ENCODE measurements at places on chromosomes 13 and 19.

DNA sequence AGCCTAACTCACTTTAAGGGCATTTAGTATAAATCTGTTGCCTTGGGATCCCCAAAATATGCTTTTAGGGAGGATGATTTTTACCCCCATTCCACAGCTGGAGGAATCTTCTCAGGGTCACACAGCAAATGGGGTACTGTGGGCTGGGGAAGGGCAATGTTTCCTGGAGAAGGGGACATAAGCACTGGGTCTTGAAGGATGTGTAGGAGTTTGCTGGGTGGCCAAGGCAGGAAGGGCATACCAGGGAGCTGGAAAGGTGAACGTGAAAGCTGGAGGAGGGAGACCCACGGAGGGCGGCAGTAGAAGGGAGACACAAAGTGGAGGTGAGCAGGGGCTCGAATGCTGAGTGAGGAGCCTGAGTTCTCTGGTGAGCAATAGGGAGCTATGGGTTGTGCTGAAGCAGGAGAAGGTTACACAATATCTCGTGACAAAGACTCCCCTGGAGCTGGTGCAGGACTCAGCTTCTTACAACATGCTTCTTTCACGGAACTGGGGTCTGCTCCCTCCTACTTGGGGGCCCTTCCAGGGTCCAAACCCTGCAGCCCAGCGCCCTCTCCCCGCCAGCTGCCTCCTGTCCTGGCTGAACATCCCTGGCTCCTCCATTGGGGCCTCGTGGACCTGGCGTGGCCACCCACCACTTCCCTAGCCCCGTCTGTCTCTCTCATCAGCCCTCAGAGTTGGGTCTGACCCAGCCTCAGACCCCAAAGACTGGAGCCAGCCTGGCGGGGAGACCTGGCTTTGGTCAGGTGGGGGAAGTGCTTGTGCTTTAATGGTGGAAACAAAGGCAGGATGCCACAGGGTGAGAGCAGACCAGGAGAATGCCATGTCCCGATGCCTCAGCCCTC is 11.1 kb downstream of the CILP2 start:
- no peak for DNase-seq

DNA sequence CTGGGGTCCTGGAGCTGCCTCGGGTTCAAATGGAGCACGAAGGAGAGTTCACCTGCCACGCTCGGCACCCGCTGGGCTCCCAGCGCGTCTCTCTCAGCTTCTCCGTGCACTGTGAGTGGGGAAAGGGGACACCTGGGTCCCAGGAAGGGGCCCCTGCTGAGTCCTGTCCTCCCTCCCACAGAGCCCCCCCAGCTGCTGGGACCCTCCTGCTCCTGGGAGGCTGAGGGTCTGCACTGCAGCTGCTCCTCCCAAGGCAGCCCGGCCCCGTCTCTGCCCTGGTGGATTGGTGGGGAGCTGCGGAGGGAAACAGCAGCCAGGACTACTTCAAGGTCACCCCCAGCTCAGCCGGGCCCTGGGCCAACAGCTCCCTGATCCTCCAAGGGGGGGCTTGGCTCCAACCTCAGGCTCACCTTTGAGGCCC is 11.0 kb upstream of the SIGLEC11 start:
- no peak for DNase-seq

DNA sequence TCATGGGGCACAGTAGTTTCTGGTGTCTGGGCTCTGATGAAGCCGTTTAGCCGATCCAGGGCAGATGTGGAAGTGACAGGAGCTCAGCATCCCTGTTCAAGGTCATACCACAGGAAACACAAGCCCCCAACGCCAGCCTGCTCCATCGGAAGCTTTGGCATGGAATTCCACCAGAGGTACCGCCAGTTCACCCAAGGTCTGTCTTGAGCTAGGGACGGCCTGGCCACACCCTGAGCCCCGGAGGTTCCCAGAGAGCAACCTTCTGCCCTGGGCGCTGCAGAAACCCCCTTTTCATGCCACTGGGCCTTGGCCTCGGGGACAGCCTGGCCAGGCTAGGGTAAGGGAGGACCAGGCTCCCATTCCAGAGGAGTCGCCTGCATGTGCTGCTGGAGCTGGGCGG is 39.4 kb upstream of the TPM4 start:
- DNase-seq, result no peak

GRCh38 chr19:10686661-10687517 is 14.3 kb upstream of the QTRT1 start:
- no peak for DNase-seq

DNA sequence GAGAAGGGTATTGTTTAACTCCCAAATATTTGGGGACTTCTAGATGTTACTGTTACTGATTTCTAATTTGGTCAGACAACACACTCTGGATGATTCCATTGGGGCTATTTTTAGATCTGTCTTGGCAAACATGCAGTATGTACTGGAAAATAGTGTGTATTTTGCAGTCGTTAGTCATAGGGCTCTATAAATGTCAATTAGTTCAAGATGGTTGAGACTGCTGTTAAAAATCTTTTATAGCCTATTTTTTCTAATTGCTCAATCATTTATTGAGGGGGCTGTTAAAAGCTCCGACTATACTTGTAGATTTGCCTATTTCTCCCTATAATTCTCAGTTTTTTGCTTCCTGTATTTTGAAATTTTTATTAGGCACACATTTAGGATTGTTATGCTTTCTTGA is 31.4 kb downstream of the PPP5C start:
- DNase-seq, result no peak

All from activated CD8-positive, alpha-beta memory T cell treated with anti-CD3 and anti-CD28 coated beads for 48 hours (primary cell).